Neural cell (in vitro differentiated cells): ENCODE measurements at places on chromosomes 1 and 21. TPM values are rescaled to one million over a fixed set of nuclear protein-coding genes. Genes with fewer than 3 reads are reported as not detected.

HSPB7 gene
- 0.10 TPM in 1 of 2 replicates, not detected in the other for polyA plus RNA-seq

PRXL2B gene
- polyA plus RNA-seq: 29.0 and 35.9 TPM in 2 replicates

SORT1 gene
- polyA plus RNA-seq: 31.4 and 33.3 TPM in 2 replicates

S100B gene
- polyA plus RNA-seq: 1.4 TPM in 1 of 2 replicates, not detected in the other

AMY1B gene
- not detected in 2 replicates for polyA plus RNA-seq

SIK1 gene
- polyA plus RNA-seq: 2.0 and 2.6 TPM in 2 replicates

NT5C1A gene
- polyA plus RNA-seq: not detected in 2 replicates

CD1E gene
- not detected in 2 replicates for polyA plus RNA-seq

MARK1 gene
- 38.6 and 39.3 TPM in 2 replicates for polyA plus RNA-seq

RNPC3 gene
- polyA plus RNA-seq: 49.8 and 61.0 TPM in 2 replicates

LCK gene
- not detected in 2 replicates for polyA plus RNA-seq

MTR gene
- polyA plus RNA-seq: 14.1 and 15.0 TPM in 2 replicates

RAD54L gene
- 1.1 TPM in 1 of 2 replicates, not detected in the other for polyA plus RNA-seq

FCRL1 gene
- not detected in 2 replicates for polyA plus RNA-seq

ACKR1 gene
- 3.3 and 3.9 TPM in 2 replicates for polyA plus RNA-seq

LCE1C gene
- not detected in 2 replicates for polyA plus RNA-seq

LRRC38 gene
- polyA plus RNA-seq: not detected in 2 replicates

GATAD2B gene
- polyA plus RNA-seq: 12.0 and 12.8 TPM in 2 replicates

CRP gene
- polyA plus RNA-seq: 0.58 and 0.98 TPM in 2 replicates

SHISAL2A gene
- polyA plus RNA-seq: not detected in 2 replicates

NUDT17 gene
- polyA plus RNA-seq: 4.5 and 5.4 TPM in 2 replicates

CR1L gene
- polyA plus RNA-seq: not detected in 2 replicates

NBPF8 gene
- 44.1 and 47.4 TPM in 2 replicates for polyA plus RNA-seq

TMEM183A gene
- polyA plus RNA-seq: 234 and 237 TPM in 2 replicates

TTLL7 gene
- 84.6 and 88.1 TPM in 2 replicates for polyA plus RNA-seq

KDF1 gene
- not detected in 2 replicates for polyA plus RNA-seq

CACYBP gene
- polyA plus RNA-seq: 177 and 484 TPM in 2 replicates

DIO1 gene
- not detected in 2 replicates for polyA plus RNA-seq

SMIM11 gene
- polyA plus RNA-seq: 43.2 and 100 TPM in 2 replicates

CRYZL1 gene
- polyA plus RNA-seq: 40.5 and 54.3 TPM in 2 replicates

SPRR2D gene
- not detected in 2 replicates for polyA plus RNA-seq

CLEC20A gene
- 0.78 TPM in 1 of 2 replicates, not detected in the other for polyA plus RNA-seq

ERICH3 gene
- polyA plus RNA-seq: 0.27 TPM in 1 of 2 replicates, not detected in the other

GPR161 gene
- 39.0 and 45.5 TPM in 2 replicates for polyA plus RNA-seq
